ENCODE measurements at places on chromosomes 5 and 9.

GRCh38 chr5:130939059-130939458 lies 226.0 kb downstream of the HINT1 start:
- DNase-seq = no peak

DNA sequence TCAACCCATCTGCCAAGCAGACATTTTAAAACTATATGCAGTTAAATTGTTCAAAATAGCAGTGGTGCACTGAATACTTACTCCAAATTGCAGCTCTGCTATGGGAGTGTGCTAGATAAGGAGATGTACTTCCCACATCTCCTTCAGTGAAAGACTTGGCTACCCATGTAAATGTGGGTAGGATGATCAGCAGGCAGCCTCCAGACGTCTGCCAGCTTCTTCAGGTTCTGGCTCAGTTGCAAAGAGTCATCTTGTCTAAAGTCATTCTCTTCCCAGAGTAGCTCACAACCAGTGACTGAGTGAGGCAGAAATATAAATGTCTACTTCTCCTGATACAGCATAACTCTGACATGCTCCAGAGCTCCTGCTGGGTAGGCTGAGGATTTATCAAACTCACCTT lies 1050.0 kb upstream of the CDH10 start:
- DNase-seq = no peak

GRCh38 chr9:134386951-134387831 lies 60.9 kb downstream of the RXRA start:
- DNase-seq = no peak

GRCh38 chr9:34230556-34230955 lies 51.7 kb downstream of the UBAP1 start:
- no peak for DNase-seq

- no peak for DNase-seq
These were observed 33.6 kb downstream of the IRF1 start for GRCh38 chr5:132456987-132457361.

DNA sequence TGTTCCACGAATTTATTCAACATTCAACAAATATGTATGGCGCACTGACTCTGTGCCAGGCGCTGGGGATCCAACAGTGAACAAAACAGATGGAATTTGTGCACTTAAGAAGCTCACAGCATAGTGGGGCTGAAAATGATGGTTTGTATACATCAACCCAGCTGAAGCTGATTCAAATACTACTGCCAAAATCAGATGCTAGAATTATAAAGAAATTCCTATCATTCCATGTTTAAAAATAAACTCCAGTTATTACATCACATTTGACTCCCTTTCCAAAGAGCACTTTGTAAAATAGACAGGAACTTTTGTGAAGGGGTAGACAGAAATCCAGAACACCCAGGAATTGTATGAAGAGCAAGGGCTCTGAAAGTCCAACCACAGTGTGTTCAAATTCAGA lies 54.1 kb downstream of the ZNF608 start:
- DNase-seq = no peak

- DNase-seq = no peak
These were observed 2.2 kb upstream of the LCN6 start for GRCh38 chr9:136750526-136750925.

GRCh38 chr5:16245956-16246355 lies 66.4 kb upstream of the MARCHF11 start:
- DNase-seq = no peak

DNA sequence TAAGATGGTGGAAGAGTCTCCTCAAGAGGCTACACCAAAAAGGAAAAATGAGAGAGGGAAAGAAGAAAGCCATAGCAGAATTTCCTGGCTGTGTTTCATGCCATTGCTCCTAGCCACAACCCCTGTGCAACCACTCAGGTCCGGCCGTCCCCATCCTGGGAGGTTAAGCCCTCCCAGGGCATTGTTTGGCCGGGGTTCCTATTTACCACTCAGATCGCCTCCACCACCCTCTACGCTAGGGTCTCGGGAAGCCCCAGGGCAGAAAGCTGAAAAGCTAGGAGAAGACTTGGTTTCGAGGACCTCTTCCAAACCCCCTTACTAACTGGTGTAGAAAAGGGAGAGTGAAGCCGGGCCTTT lies 715 bp downstream of the RC3H2 start:
- no peak for DNase-seq

DNA sequence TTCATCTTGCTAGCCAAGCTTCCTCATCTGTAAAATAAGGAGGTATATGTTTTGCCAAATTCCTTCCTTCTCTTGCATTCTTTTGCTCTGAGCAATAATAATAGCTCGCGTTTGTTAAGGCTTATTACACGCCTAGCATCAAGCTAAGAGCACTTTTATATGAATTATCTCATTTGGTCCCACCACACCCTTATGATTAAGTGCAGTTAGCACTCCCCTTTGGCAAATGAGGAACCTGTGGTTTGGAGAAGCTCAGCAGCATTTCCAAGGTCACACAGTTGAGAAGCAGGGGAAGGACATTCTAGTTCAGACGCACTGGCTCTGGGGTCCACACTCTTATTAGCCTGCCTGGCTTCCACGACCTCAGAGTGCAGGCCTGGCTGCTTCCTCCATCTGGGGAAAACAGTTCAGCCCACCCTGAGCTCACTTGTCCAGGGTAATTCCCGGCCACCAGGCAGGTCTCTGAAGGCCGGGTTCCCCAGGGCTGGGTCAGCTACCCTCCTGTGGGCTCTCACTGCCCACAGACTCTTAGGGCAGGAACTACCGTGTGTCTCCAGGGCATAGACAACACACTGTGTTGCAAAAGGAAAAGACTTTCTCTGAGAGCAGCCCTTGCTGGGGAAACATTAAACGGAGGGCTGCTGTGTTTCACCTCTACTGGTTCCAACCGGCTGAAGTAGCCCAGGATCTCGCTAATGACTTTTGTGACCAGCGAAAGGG lies 9.9 kb upstream of the FBP1 start:
- DNase-seq = no peak

All from vagina (tissue), 2 donors.